ENCODE measurements at places on chromosomes 5 and 9.

DNA sequence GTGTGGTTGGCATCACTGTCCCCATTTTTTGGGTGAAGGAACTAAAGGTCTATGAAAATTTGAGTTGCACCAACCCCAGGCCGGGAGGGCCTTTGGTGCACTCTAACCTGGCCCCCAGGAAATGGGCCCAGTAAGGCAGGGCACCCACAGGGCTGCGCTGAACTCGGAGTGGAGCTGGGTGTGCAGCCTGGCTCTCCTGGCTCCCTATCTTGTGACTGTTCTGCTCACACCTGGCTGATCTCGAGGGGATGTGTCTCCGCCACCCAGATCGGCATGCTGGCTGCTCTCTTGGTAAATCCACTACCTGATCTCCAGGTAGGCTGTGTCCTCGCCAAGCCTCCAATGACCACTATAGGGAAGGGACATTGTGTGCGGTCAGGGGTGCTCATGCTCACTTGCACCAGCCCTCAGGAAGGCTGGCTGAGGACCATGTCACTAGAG, 259.8 kb downstream of the NSG2 start:
- DNase-seq, result no peak

DNA sequence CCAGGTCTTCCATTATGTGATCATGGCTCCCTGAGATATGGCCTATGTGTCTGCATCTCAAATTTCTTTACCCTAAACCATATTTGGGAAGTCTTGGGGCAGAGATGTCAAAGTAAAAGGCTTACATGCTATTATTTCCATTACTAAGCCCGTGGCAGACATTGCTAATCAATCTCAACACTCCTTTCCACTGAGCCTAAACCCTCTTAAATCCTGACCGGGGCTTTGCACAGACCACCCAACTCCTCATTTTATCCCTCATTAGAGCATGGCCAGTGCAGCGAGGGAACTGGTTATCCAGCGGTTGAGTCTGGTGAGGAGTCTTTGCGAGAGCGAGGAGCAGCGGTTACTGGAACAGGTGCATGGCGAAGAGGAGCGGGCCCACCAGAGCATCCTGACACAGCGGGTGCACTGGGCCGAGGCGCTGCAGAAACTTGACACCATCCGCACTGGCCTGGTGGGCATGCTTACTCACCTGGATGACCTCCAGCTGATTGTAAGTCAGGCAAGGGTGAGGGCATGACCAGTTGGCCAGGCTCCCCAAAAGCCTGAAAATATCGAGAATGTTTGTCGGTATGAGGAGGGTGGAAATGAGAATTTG, 11.0 kb downstream of the BSPRY start:
- no peak for DNase-seq

GRCh38 chr9:110007477-110008270, 200.3 kb downstream of the C9orf152 start:
- DNase-seq, result no peak

- no peak for DNase-seq
Measured at GRCh38 chr5:23675456-23675855, 168.0 kb downstream of the PRDM9 start.

- no peak for DNase-seq
Measured at GRCh38 chr5:139845846-139846681, 50.5 kb downstream of the PSD2 start.

DNA sequence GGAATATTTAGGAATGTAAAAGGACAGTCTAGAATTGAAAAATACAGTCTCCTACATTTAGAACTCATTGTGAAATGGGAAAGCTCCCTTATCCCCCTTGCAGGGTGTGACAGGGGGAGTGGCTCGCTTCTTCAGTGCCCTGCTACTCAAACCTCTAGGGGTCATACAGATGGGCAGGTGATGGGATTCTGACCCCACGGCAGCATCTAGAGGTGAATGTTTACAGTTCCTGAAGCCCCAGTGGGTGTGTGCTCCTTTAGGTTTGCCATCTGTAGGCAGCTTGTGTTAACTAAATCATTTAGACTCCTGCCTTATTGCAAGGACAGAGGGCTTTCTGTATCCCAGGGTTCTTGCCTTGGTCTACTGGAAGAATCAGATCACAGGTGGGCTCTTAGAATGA, 271.0 kb upstream of the MPDZ start:
- DNase-seq, result no peak

GRCh38 chr9:126222835-126223431, 103.7 kb upstream of the MVB12B start:
- no peak for DNase-seq

GRCh38 chr9:14231196-14231990, 82.5 kb downstream of the NFIB start:
- DNase-seq, result no peak

DNA sequence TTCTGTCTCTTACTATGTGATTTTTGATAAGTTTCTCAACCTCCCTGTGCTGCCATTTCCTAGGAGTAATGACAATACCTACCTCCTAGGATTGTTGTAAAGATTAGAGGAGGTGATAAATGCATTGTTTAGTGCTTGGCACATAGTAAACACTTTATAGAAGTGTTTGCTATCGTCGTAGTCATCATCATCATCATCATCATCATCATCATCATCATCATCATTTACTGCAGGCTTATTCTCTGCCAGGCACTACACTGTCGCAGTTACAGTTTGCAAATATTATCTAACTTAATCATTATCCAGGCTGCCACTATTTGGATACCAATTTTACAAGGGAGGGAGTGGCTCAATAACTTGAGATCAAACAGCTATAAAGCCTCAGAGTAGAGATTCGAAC, 24.5 kb downstream of the SGCD start:
- DNase-seq, result no peak

DNA sequence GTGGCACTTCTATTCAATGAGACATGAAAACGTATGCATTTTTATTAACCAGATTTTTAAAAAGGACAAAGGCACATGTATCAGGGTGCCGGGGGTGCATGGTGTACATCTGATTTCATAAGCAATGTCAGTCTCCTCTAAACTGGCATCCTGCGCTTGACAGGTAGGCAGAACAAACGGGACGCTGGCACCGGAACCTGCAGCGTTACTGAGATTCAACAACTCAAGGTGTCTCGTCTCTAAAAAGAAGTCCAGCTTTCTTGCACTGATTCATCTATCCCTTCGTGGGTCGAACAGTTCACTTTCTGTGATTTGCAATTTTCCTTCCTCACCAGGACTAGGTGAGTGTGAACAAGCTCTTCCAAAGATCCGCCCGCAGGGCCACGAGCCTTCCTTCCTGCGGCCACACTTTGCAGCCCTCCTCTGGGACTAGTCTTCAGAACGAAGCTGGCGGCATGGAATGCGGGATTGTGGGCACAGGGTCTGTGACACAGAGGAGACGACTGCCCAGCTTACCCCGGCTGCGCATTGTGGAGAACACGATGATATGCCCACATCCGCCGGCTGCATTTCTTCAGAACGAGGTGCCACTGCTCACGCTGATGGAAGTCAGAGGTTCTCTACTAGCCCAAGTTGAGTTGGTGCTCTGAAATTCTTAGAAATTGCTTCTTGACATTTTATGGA, 7.2 kb downstream of the SLC6A3 start:
- no peak for DNase-seq

DNA sequence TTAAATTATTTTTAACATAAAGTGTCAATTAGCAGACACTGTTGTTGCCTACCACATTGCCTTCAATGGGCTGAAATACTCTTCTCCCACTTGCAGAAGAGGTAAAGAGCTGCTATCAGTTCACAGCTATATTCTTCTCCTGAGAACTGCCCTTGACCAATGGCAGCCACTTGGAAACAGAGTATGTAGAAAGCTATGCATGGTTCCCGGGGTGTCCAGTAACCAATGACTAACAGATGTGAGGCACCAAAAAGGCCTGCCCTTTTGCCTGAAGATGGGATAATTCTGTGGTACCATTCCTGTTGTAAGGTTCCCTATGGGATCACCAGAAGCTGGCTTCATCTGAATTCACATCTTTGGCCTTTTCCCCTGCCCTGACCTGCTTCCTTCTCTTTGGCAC, 181.4 kb upstream of the MAP3K1 start:
- DNase-seq, result no peak

DNA sequence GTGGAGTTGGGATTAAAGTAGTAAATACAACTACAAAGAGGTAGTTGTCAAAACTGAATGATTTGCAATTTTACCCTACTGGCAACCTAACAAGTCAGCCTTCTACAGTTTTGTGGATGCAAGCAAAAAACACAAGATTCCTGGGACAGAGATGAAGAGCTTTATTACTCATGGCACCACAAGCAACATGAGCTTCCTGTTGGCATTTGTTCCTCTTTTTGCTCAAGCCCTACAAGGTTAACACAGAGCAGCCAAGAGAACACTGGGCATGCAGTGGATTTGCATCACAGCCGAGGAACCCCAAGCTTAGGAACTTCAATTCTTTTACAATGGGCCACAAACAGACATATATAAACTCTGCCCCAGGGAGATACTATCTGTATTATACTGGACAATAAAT, 28.8 kb upstream of the DMAC1 start:
- DNase-seq, result no peak

- DNase-seq, result no peak
Measured at GRCh38 chr9:9002826-9003583, 1203.4 kb upstream of the DMAC1 start.

DNA sequence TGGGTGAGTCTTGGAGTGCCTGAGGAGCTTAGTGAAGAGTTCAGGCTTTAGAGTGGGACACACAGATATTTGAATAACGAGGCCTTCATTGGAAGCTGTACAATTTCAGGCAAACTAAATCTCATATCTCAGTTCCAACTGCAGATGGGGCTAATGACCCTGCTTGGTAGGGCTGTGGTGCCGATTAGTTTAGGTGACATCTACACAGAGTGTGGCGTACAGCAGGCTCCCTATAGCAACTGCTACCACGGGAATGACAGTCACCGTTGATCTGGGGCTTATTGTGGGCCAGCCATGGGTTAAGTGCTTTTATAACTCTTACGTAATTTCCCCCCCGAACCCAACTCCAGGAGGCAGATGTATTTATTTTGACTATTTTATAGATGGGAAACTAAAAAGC, 70.8 kb downstream of the FAT2 start:
- DNase-seq, result no peak

GRCh38 chr5:126525630-126526245, 69.3 kb downstream of the ALDH7A1 start:
- DNase-seq, result no peak

DNA sequence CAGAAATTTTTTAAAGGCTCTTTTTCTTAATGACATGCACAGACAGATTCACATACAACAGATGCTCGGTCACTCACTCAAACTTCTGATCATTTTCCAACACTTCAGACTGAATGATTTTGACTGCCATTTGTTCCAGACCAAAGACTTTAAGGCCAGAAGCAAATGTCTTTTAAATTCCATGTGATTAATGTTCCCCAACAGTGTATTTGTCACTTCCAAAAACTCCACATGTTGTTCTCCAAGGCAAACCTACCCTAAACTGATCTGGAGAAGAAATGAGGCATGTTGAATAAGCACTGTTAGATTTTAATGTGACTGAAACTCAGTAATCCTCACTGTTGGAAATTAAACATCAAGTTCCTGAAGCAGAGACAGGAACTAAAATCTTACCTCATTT, 366.7 kb downstream of the GABRG2 start:
- DNase-seq, result no peak

DNA sequence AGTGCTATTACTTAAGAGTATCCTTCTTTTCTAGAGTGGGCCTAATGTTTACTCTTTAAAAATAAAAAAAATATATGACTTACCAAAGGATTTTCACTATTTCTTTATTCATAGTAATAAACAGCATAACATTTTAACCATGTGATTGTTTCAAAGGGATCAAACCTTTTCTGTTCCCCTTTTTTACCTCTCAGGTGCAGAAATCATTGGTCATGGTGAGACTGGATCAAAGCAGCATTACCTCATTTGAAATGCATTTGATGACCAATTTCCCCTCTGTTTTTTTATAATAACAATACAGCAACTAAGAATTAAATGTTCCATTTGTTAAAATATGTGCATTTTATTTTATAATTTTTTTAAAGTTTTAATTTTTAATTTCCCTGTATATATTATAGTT, 598.0 kb upstream of the RGMB start:
- no peak for DNase-seq

- no peak for DNase-seq
Measured at GRCh38 chr9:135344915-135345500, 134.6 kb upstream of the PPP1R26 start.

- DNase-seq, result no peak
Measured at GRCh38 chr9:128703616-128704355, 1.5 kb downstream of the PKN3 start.

DNA sequence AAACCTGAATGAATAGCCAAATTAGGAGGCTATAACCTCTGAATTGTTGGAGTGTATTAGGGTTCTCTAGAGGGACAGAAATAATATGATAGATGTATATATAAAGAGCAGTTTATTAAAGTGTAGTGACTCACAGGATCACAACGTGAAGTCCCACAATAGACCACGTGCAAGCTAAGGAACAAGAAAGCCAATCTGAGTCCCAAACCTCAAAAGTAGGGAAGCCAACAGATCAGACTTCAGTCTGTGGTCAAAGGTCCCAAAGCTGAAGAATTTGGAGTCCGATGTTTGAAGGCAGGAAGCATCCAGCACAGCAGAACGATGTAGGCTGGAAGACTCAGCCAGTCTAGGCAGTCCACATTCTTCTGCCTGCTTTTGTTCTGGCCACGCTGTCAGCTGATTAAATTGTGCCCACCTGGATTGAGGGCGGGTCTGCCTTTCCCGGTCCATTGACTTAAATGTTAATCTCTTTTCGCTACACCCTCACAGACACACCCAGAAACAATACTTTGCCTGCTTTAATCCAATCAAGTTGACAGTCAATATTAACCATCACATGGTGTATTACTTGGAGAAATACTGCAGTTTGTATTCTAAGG, 550.6 kb downstream of the CDH10 start:
- no peak for DNase-seq

GRCh38 chr5:126280343-126280742, 142.9 kb upstream of the GRAMD2B start:
- DNase-seq, result no peak

- DNase-seq, result no peak
Measured at GRCh38 chr5:177438468-177438867, 8.1 kb upstream of the PRR7 start.

DNA sequence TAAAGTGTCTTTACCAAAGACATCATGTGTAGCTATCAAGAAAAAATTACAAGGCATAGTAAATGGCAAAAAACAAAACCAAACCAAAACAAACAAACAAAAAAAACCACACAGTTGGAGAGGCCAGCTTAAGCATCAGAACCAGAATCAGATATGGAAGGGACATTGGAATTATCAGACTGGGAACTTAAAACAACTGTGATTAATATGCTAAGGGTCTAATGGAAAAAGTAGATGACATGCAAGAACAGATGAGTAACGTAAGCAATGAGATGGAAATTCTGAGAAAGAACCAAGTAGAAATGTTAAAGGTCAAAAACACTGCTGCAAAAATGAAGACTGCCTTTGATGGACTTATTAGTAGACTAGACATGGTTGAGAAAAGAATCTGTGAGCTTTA, 75.9 kb downstream of the FBXO38 start:
- no peak for DNase-seq

- DNase-seq, result no peak
Measured at GRCh38 chr9:13146840-13147239, 132.7 kb downstream of the MPDZ start.
